ENCODE measurements at places on chromosomes 16 and 17.

- DNase-seq: no peak
Measured at GRCh38 chr16:80175011-80175410, 365.8 kb upstream of the DYNLRB2 start.

- no peak for DNase-seq
Measured at GRCh38 chr16:66278111-66278531, 88.4 kb upstream of the CDH5 start.

GRCh38 chr17:78263063-78263735 is 31.8 kb downstream of the TMEM235 start:
- DNase-seq: peak; percentile 70

DNA sequence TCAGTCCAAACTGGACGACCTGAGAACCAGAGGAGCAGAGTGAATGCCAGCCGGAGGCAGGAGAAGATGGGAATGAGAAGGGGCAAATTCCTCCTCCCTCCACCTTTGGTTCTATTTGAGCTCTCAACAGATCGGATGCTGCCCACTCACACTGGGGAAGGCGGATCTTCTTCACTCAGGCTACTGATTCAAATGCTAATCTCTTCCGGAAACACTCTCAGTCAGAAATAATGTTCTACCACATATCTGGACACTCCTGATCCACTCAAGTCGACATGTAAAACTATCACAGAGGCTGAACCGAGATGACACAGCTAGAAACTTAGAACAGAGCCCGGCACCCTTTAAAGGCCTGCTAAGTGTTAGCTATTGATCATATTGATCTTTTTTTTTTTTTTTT is 57.4 kb upstream of the GRIN2A start:
- DNase-seq: no peak

- peak; percentile 39 for DNase-seq
Measured at GRCh38 chr17:17740615-17741348, 59.5 kb downstream of the RAI1 start.

DNA sequence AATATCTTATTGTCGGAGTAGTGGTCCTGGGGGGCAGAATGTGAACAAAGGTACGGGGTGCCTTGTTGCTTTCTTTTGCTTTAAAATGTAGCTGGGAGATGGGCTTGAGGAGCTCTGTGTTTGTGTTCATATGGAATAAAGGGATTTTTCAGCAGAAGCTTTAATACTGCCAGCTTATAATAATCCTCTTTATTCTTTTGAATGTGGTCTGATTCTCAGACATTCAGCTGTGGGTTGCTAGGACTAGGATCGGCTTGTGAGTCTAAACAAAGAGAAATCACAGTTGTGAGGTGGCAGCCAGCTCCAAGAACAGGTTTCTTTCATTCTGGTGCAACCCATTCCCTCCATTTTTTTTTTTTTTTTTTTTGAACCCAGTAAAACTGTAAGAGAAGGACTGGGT is 7.2 kb downstream of the MRPL58 start:
- DNase-seq: no peak

DNA sequence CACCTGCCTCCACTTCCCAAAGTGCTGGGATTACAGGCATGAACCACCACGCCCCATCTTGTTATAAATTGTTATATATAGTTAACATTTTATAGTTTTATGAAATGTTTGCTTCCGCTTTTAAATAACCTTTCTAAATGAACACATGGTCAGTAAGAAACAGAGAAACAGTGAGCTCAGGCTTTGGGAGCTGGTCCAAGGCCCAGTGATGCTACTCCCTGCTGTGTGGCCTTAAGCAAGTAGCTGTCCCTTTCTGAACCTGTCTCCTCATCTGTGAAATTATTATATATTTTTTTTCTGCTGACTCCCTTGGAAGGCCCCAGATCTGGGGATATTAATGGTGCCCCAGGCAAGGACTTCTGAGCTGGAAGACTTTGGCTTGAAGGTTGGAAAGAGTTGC is 19.0 kb downstream of the CPNE2 start:
- no peak for DNase-seq

DNA sequence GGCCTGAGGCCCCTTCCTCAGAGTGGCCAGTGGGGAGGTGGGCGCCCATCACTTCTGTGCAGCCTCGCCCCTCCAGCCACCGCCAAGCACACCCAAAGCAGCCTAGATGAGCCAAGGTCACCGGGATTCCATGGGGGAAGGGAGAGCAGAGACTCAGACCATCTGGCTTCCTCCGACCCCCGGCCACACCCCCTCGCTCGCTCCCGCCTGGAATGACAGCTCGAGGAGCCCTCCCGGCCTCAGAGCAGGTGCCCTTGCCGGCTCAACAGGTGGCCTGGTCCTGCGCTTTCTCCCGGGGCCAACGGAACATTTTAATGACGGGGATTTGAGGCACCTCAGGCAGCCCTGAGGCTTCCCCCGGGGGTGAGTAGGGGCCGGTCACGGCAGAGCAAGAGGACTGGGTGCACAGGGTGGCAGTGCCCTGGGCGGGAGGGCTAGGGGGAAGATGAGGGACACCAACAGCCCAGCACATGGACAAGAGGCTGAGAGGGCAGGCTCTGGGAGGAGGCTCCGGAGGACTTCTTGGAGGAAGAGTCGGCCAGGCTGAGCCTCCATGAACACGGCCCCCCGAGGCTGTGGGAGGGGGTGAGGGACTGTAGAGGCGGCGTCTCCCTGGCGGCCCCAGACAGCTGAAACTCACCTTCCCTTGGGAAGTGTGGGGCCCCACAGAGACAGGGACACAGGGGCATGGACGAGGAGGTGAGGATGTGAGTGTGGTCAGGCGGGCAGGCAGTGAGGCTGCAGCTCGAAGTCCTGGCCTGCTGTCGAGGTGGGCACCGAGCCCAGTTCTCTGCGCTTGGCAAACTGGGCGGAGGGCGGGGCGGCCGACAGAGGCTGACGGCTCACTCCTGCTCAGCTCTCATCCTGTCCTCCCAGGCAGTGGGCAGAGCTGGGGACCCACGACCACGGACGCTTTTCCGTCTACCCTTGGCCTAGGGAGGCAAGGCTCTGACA is 12.5 kb upstream of the C1QTNF8 start:
- DNase-seq: no peak

GRCh38 chr17:18059283-18059682 is 20.1 kb downstream of the GID4 start:
- no peak for DNase-seq

- DNase-seq: no peak
Measured at GRCh38 chr17:80956321-80957190, 35.1 kb upstream of the CHMP6 start.

DNA sequence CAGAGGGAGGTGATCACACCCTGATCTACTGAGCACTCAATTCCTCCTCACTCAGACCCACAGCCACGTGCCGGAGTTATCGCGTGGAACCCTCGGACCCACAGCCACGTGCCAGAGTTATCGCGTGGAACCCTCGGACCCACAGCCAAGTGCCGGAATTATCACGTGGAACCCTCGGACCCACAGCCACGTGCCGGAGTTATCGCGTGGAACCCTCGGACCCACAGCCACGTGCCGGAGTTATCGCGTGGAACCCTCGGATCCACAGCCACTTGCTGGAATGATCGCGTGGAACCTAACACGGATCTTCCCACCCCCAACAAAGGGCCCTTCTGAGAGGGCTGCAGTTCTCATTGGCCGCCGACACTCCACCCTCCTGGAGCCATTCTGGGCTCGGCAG is 97.7 kb downstream of the PGS1 start:
- no peak for DNase-seq

- no peak for DNase-seq
Measured at GRCh38 chr16:23500212-23500861, 10.0 kb downstream of the GGA2 start.

- no peak for DNase-seq
Measured at GRCh38 chr17:27466743-27467375, 10.6 kb downstream of the KSR1 start.

DNA sequence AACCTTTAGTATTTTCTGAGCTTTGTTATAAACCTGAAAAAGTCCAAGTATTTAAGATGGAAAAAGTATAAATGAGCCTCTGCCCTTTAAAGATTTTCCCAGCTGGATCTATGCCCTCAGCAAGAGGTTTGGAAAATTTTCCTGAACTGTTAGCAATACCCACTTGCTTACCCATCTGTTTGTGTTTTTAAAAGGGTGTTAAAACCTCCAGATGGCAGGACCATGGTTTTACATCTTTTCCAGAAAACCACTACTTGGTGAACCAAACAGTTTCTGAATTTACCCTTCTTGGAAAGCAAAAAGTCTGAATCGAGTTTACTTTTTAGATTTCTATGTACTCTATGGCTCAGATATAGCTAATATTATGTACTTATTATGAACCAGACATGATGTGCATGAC is 719 bp downstream of the PMFBP1 start:
- no peak for DNase-seq

DNA sequence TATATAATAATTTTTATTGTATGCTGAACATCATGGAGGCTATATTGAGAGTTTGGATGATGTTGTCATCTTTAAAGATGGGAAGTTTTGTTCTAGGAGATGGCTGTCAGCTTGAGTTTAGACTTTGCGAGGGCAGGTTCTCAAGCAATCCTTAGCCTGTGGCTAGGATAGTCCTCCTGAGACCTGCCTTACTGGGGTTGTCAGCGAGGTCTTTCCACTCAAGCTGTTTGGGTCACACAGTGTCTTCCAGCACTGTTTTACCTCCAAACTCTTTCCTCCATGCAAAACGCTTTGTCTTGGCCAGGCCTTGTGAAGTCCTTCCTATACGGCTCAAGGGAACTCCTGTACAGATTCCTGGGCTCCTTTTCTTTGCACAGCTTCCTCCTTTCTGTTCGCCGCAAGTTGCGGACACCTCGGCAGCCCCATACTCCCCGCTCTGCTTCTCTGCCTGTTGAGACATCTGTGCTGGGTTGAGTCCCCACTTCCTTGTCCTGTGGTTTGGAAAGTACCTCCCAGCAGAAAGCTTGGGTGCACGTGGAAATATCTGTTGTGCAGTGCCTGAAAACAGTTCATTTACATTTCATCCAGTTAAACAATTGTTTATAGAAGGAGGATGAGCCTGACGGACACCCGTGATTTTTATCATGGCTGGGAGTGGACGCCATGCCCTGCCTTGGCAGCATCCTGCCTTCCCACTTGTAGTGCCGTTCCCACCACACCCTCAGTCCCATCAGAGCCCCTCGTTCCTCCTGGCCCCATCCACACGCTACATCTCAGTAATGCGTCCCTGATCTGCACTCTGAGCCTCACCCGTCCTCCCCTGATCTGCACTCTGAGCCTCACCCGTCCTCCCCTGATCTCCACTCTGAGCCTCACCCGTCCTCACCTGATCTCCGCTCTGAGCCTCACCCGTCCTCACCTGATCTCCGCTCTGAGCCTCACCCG is 55.0 kb upstream of the CBFA2T3 start:
- no peak for DNase-seq

DNA sequence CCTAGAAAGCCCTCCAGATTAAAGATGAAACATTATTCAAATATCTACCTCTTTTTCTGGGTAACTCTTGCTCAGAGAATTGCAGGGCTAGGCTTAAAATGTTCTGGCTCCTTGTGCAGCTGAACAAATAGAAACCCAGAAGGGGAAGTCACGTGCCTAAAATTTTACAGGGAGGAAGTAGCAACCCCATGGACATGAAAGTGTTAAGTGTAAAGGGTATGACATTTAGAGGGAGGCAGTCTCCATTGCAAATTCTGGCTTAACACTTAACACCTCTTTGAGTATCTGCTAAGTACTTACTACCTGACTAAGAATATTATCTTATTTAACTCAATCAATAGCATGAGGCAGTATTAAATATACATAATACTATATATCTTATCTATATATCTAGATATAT is 376.1 kb upstream of the ERCC4 start:
- DNase-seq: no peak

- DNase-seq: no peak
Measured at GRCh38 chr17:9360677-9361081, 214.9 kb downstream of the STX8 start.

DNA sequence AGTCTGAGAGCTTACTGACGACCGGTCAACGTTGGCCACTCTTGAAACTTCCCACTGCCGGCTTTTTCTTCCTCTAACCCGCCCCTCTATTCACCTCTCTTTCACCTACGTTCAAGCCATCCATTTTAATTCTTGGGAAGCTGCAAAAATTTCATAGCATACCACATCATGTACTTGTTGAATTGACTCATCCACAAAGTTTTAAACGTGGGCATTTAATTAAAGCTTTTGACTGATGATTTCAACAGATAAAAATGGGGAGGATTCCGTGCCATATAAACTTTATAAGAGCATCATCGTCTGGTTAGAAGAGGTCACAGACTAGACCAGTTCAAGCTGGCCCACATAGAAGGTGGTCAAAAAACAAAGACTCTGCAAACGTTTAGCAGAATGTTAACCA is 22.5 kb downstream of the VPS53 start:
- no peak for DNase-seq

GRCh38 chr17:79183043-79183292 is 108.3 kb downstream of the ENGASE start:
- no peak for DNase-seq

- DNase-seq: no peak
Measured at GRCh38 chr17:64345689-64346376, 44.8 kb downstream of the PECAM1 start.

- DNase-seq: peak; percentile 17
Measured at GRCh38 chr16:83808573-83809014, 816 bp downstream of the HSBP1 start.

DNA sequence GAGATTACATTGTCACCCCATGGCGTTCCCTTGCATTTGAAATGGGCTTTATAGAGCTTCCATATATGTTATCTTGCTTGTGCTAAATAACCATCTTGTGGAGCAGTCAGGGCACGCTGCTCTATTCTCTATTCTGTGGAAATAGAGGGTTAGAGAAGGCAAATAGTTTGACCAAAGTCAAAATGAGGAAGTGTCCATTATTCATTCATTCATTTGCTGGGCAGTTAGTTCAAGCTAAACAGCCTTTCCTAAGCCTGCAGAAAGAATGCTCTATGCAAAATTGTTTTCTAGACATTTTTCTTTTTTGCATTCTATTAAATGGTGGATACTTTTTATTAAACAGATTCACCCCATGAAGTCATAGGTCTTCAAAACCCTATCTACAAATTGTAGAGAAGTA is 67.8 kb upstream of the ELAC2 start:
- no peak for DNase-seq

DNA sequence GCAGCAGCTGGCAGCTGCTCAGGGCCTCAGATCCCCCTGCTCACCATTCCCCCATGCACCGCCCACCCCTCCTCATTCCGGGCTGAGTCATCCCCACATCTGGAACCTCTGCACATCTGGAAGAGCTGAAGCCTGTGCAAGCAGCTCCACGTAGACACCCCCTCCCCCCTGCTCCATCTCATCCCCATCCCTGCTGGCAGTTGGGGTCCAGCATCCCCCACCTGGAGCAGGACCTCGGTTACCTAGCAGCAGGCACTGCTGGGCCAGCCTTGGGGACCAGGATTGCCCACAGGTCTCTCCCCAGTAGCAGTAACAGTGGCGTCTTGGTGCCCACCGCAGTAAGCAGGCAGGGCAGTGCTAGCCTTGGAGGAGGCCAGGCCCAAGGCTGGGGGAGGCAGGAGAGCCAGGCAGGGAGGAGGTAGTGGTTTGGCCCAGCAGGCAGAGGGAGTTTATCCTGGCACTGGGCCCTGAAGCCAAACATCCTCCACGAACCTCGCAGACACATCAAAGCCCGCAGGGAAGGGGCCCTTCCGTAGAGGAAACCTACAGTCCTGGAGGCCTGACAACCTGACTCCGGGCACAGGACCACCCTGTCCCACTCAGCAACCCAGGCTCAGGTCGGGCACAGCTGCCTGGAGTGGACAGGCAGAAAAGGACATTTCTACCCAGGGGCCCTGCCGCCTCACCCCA is 7.7 kb upstream of the TMEM92 start:
- DNase-seq: no peak

- no peak for DNase-seq
Measured at GRCh38 chr17:28926786-28927185, 23.9 kb upstream of the DHRS13 start.
